ENCODE measurements at places on chromosomes 13 and 19.

DNA sequence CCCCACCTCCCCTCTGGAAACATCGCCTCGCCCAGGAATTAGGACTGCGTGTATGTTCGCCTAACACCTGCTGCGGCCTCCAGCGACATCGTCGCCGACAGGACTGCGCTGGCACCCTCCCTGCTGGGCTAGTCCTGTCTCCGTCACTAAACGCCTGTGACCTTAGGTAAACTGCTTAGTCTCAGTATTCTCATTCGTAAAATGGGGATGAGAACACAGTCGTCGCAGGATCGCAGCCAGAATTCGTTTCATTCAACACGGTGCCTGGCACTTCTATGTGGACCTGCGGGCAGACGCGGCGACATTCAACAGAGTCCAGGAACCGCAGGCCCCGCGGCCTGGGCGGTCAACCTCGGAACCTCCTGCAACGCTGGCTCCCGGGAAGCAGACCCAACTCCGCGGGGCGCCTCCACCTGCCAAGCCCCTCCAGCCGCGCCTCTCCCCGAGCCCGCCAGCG, 485 bp downstream of the CRYL1 start:
- DNase-seq: peak; percentile 38

- no peak for DNase-seq
Observed at GRCh38 chr13:79044415-79044814, 361.6 kb downstream of the RBM26 start.

GRCh38 chr19:19420570-19421298, 15.3 kb downstream of the GATAD2A start:
- no peak for DNase-seq

DNA sequence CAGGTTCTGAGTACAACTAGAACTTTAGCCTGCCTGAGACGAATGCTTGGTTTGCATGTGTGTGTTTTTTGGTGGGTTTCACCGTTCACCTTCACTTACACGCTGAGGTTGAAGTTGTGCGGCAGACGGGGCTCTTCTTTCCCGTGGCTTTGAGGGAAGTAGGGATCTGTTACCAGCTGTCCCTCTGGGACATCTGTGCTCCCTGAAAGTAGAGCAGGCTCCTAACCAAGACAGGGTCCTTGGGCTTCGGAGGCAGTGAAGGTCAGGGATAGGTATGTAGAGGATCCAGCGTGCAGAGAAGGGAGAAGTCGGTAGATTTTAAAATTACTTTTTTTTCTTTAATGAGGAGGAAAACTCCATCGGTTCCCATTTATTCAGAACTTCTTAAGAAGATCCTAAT, 48.7 kb downstream of the ZNF536 start:
- DNase-seq: no peak

GRCh38 chr19:6849876-6850275, 37.5 kb upstream of the ADGRE1 start:
- DNase-seq: no peak

DNA sequence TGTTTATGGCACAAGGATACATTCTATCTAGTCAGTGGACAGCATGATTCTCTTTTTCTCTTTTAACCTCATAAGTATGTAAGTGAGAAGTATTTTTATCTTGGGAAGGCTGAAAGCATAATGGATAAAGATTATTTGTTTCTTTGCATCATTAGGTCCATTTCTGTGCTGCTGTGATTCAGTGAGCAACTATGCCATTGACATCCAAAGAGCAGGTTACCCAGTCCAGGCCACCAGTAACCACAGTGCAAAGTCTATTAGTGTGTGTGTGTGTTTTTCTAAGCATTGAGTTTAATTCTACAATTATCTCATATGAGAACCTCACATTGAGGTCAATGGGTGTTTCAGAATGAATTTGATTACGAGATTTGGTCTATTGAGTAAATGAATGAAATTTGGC, 158.8 kb upstream of the DACH1 start:
- DNase-seq: no peak

DNA sequence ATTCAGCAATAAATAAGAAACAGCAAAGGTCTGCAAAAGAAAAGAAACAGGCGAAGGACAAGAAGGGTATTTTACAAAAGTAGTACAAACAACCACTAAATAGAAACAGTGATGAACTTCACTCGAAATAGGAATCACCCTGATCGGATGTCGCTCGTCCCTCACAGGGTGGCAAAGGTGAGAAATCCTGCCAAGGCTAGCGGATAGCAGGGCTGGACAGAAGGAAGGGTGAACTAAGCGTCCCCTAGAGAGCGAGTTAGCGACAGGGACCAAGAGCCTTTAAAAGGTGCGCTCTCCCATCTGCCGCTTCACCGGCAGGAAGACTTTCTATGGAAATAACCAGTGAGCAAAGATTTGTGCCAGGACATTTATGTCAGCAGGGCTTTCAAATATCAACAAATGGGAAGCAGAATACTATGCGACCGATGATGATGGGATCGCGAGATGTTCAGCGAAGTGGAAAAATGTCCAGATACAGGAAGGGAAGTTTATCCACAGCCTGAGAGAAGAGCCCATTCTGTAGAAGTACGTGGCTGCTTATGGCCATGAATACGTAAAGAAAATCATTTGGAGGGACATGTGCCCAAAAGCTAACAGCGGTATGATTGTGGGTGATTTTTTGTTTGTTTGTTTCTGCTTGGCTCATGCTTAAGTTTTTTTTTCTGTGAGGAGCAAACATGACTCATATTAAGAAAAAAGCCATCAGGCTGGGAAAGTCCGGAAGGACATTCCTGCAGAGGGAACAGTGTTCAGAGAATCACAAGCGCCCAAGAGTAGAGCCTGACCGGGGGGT, 18.9 kb downstream of the ELAVL1 start:
- no peak for DNase-seq

DNA sequence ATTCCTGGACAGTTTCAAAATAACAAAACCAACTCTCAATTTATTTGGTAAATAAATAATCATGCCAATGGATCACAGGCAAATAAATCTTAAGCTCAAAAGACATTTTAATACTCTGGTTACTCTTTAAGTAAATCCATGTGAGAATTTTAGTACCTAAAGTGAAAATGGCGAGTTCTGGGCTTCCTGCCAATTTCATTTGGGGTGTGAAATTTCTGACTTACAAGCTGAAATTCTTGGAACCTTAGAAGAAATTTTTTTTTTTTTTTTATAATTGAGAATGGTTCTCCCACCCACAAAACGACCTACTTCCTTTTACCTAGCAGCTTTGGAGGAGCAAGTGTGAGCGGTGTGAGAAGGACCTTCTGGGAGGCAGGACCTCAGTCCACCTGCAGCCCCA, 354.5 kb upstream of the NBEA start:
- no peak for DNase-seq

Measured in NCI-H748 treated with DMSO at 0.1 percent for 48 hours (cell line).